ENCODE measurements at places on chromosomes 2 and 18.

- DNase-seq, result no peak
These were observed 118.3 kb downstream of the FMNL2 start for GRCh38 chr2:152453129-152453911.

GRCh38 chr2:139228276-139228675 is 448.1 kb upstream of the NXPH2 start:
- DNase-seq, result no peak

DNA sequence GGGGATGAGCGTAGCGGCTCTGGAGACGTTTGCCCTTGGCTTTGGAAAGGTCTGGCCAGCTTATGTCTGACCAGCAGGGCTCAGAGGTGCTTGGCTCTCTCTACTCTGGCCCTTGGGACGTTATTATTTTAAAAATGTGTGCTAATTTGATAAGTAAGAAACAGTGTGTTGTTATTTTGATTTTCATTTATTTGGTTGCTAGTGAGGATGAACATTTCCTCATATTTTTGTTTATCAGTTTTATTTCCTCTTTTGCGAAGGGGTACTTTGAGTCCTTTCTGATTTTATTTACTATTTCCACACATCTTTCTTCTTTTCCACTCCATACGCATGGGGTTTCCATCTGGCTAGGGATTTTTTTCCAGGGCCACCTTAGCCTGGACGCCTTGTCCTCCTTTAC is 11.4 kb downstream of the CXCR4 start:
- no peak for DNase-seq

- no peak for DNase-seq
These were observed 122.2 kb upstream of the OSR1 start for GRCh38 chr2:19480673-19481072.

GRCh38 chr2:100887713-100888495 is 68.0 kb downstream of the NPAS2 start:
- no peak for DNase-seq

- DNase-seq, result no peak
These were observed 66.5 kb downstream of the TSPYL6 start for GRCh38 chr2:54189539-54189938.

DNA sequence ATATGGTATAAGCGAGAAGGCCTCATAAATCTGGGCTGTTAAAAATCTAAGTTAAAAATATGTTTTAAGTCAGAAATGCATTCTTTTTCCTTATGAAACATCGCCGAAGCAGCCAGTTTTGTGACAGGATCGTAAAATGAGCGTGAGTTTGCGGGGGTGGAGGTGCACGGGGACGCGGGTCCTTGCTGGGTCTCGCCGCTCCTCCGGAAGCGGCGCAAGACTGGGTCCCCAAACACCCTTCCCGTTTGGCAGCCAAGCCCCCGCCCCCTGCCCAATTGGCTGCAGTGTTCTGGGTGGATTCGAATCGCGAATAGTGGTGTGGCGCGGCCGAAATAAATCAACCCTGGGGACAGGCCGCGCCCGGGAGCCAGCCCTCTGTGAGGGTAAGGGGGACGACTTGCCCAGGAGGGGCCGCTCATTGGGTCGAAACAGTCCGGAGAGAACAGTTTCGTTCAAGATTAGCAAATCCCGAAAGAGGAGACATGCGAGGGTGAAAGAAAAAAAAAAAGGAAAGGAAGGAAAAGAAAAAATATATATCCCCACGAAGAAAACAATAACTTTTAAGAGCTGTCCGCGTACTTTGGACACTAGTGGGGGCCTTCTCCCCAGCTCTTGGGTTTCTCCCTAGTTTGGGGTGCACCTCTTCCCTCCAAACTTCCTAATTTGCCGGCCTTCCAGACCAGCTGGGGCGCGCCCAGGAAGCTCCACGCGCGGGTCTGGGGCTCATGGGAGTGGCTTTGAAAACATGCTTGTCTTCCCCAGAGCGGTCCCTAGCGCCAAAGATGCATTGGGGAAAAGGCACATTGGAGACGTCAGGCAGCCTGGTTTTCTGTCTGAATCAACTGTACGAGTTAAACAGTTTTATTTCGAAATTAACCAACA is 3.1 kb upstream of the GATA6 start:
- DNase-seq, result no peak

- no peak for DNase-seq
These were observed 629.1 kb upstream of the SLC39A10 start for GRCh38 chr2:195027947-195028346.

DNA sequence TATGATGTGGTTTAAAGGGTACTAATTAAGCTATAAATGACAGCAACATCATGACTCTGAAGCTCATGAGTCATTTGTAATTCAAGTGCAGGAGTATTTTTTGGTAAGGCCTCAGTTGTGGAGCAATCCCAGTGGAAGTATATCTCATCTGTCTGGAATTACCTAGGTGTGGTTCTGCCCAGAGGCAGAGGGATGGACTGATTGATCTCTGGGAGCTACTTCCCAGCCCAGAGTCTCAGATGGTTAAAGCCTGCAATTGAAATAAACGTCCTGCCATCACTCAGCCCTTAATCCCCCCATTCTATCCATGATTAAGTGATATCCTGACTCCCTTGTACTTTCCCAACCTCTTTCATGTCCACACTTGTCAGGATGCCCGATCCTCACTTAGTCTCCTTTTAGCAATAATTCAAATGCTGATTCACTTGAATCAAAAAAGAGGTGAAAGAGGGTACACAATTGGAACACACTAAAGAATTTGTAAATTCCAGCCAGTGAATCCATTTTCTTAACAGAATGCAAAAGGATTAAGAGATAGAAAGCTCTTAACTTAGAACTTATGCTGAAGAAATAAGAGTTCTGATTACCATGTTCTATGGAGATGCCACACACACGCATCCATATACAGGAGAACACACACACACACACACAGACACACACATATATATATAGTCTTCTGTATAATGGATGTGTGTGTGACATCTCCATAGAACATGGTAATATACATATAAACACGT is 664.4 kb downstream of the NYAP2 start:
- no peak for DNase-seq

GRCh38 chr2:206764673-206765241 is 371 bp downstream of the MDH1B start:
- DNase-seq, result no peak

GRCh38 chr2:60794271-60794863 is 38.3 kb downstream of the PAPOLG start:
- DNase-seq, result no peak
